ENCODE measurements at places on chromosomes 16 and 17.

- DNase-seq, result no peak
These were observed 3.8 kb downstream of the SNX20 start for GRCh38 chr16:50677351-50677750.

GRCh38 chr17:75020331-75021110 lies 8.1 kb downstream of the MRPL58 start:
- no peak for DNase-seq

GRCh38 chr17:44906010-44906646 lies 6.9 kb upstream of the EFTUD2 start:
- DNase-seq, result no peak

DNA sequence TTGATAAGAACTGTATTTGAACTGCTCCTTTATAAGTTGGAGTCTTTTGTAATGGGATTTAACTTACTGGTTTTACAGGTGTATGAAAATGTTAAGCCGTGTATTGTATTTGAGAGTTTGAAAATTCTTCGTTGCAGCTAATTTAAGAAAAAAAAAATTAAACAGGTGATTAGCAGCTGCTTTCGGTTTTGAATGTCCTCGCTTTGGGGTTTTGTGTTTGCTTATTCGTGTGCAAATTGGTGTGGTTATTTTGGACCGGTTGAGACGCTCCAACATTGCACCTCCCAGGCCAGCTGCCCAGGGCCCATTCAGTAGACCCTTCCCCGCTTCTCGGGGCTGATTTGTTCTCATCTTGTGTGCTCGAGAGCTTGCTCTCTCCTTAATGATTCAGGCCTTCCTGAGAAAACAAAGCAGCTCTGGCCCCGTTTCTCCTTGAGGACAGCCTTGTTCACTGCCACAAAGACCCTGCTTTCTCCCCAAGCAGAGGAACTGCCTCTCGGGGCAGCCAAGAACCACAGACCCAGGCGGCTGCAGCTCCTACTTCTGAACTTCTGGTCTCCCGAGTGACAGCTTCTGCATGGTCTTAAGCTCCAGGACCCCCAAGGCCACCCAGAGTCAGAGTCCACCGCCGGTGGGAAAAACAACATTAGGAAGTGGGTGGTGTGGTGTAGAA lies 100.5 kb downstream of the MSI2 start:
- DNase-seq, result no peak

DNA sequence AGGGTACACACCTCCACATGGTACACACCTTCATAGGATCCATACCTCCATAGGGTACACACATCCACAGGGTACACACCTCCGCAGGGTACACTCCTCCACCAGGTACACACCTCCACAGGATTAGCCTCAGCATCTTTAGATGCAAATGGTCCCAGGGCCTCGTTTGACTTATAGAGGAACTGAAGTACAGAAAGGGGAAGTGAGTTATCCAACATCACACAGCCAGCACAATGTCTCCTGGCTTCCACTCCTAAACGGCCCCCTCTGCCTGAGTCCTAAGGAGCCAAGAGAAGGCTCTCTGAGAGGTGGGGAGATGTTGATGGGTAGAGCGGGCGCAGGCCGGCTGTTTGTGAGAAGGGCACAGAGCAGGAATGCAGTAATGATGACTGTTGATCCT lies 12.0 kb downstream of the FOXN1 start:
- DNase-seq, result no peak

DNA sequence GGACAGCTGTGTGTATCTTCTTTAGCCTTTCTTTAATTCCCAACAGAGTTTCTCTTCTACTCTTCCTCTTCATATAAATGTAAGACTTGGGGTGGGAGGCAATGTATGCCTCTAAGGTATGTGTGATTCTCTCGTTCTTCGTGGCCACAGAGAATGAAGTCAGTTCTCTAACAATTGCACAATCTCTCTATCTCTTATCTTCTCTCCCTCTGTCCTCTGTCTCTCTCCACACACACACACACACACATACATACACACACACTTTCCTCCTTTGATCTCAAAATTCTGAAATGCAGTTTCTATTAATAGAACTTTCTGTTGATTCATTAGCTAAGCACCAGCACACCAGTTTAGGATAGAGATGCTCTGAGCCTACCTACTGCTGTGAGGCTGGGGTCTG lies 615.7 kb upstream of the SALL1 start:
- no peak for DNase-seq
